ENCODE measurements at places on chromosomes 3 and 15. TPM values are rescaled to one million over a fixed set of nuclear protein-coding genes. Genes with fewer than 3 reads are reported as not detected.

- DNase-seq, result no peak
Measured at GRCh38 chr3:176951144-176951543, 246.1 kb downstream of the TBL1XR1 start.

- DNase-seq, result peak; percentile 65
Measured at GRCh38 chr3:156705761-156706616, 31.6 kb downstream of the TIPARP start.

GRCh38 chr3:178146406-178146831, 389.8 kb upstream of the KCNMB2 start:
- no peak for DNase-seq

Gene GP9
- not detected for total RNA-seq

Gene CFAP100
- total RNA-seq, result not detected

GRCh38 chr3:188404701-188405100, 250.7 kb downstream of the LPP start:
- no peak for DNase-seq

DNA sequence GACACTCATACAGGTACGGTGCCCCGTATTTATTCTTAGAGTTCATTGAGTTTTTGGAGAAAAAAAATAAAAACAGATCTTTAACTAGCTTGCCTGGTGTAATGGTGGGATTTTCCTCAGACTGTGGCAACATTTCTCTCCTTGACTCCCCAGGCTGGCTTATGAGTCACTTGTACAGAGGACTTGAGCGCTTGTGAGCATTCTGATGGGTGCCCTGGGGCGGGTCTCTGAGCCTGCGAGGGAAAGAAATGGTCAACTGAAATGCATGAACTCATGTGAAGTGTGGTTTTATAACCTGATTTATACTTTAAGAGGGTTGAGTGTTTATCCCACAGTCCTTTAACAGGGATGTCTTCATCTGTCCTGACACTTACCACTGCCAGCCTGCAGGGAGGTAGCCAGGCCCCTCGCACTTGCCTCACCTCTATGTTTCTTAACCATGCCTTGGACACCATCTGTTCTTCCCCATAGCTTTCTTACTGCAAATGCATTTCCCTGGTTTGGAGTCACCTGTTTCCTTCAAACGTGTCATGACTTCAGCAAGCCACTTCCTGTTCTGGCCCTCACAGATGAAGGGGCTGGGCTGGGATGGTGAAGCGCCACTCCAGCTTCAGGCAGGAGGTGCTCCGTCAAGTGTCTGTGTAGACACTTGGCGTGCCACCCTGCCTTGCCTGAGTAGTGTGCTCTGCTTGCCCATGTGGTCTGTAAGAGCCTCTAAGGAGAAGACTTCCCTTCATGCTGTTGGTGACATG, 118.7 kb downstream of the PDE8A start:
- no peak for DNase-seq

- peak; percentile 69 for DNase-seq
Measured at GRCh38 chr15:98548139-98548971, 100.0 kb upstream of the IGF1R start.

DNA sequence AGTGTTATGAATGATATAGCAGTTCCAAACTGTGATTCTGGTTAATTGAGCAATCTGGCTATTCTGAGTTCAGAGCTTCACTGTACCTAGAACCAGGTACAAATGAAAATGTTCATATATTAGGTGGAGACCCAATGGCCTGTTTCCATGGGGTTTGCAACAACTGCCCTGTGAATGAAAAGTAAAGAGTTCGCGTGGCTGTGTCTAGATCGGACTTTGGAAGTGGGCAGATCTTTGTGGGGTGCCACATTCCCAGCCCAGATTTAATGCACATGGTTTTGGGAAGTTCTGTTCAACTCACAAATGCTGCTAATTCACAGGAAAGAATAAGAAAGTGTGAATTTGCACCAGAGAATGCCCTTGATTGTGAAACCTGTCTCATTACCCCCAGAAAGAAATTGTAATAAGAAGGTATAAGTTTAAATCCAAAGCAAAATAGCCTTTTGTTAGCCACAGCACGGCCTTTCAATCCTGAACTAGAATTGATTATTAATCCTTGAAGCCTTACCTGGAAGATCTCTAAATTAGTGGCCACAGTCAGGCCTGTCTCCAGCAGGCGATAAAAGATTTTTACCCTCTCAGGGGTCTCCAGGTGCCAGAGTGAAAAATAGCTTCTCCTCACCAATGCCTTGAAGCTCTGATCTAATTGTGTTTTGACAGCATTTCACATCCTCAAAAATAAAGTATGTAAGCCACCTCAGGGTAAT, 22.6 kb downstream of the WHAMM start:
- no peak for DNase-seq

DNA sequence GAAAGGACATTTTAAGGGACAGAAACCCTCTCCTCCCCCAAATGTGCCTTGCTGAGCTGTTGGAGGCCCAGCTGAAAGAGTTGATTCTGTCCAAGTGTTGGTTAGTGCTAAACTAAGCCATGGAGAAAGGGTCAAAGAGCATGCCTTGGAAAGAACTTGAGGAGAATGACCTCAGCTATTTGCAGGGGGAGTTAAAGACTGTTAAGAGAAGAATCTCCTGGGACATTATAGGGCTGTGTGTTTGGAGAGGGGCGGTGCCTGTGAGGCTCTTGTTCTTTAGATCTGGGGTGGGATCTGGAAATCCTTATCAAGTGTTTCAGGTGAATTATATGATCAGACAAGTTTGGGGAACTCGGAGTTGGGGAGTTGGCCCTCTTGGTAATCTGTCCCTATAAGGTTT, 13.0 kb downstream of the FNDC3B start:
- no peak for DNase-seq

Gene FANCD2OS
- total RNA-seq, result not detected

Gene TRIM42
- total RNA-seq, result not detected

DNA sequence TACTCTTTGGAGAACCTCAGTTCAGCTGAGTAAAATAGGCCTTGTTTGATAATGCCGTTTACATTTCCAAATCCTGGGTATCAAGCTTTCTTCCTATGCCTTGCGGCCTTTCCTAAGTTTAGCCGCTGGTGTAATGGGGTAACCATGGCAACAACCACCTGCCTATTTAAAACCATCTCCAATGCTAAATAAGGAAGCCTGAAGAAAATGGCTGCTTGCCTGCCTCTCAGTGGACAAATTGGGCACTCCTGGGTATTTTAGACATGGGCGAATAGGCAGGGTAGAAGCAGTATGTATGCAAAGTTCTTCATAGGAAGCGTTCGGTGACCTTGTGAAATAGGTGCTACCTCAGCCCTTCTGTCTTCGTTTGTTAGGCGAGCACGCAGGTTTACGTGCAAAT, 122.7 kb downstream of the DGKG start:
- peak; percentile 42 for DNase-seq

Gene CCR9
- not detected for total RNA-seq

All from body of pancreas (tissue), 4 donors.